ENCODE measurements at places on chromosomes 3 and 15.

GRCh38 chr15:61841466-61841865 is 218.8 kb downstream of the VPS13C start:
- no peak for DNase-seq

GRCh38 chr15:74829486-74829885 is 3.1 kb downstream of the CPLX3 start:
- no peak for DNase-seq

DNA sequence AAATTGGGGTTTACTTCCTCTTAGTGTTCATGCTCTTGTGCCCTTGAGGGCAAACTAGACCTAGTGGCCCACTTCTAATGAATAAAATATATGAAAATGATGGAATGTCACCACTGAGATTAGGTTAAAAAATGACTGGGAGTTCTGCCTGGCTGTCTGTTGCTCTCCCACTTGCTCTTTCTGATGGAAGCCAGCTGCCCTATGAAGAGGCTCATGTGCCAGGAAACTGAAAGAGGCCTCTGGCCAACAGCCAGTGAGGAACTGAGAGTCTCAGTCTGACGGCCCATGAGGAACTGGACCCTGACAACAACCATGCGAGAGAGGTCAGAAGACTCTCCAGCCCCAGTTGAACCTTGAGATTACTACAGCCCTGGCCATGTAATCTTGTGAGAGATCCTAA is 107.1 kb upstream of the FHIT start:
- DNase-seq, result no peak

- DNase-seq, result peak; percentile 31
Observed at GRCh38 chr15:88989578-88989977, 76.4 kb upstream of the MFGE8 start.

DNA sequence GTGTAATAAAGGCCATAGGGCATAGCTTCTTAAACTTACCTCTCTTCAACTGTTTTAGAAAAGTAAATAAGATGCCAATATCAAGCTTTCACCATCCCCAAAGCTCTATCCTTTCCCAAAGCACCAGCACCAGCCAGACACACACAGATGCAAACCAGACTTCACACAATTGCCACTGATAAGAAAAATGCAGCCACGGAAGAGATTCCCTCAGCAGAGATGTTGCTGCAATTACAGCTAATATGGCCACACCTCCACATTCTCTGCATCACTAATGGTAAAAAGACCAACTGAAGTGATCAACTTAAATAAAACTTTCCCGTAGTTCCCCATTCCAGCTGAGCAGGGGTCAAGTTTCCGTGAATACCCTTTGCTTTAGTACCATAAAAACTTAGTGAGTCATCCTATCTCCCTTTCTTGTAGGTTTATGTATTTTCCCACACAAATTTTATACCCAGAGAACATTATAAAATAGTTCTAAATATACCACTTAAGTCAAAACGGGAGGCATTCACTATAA is 64.4 kb downstream of the SLC9A9 start:
- DNase-seq, result no peak

GRCh38 chr3:165254812-165255211 is 58.6 kb upstream of the SLITRK3 start:
- no peak for DNase-seq

- DNase-seq, result no peak
Observed at GRCh38 chr15:87597346-87598052, 659.0 kb downstream of the NTRK3 start.

Measured in AG09319 (cell line).